ENCODE measurements at places on chromosomes 7 and 10.

DNA sequence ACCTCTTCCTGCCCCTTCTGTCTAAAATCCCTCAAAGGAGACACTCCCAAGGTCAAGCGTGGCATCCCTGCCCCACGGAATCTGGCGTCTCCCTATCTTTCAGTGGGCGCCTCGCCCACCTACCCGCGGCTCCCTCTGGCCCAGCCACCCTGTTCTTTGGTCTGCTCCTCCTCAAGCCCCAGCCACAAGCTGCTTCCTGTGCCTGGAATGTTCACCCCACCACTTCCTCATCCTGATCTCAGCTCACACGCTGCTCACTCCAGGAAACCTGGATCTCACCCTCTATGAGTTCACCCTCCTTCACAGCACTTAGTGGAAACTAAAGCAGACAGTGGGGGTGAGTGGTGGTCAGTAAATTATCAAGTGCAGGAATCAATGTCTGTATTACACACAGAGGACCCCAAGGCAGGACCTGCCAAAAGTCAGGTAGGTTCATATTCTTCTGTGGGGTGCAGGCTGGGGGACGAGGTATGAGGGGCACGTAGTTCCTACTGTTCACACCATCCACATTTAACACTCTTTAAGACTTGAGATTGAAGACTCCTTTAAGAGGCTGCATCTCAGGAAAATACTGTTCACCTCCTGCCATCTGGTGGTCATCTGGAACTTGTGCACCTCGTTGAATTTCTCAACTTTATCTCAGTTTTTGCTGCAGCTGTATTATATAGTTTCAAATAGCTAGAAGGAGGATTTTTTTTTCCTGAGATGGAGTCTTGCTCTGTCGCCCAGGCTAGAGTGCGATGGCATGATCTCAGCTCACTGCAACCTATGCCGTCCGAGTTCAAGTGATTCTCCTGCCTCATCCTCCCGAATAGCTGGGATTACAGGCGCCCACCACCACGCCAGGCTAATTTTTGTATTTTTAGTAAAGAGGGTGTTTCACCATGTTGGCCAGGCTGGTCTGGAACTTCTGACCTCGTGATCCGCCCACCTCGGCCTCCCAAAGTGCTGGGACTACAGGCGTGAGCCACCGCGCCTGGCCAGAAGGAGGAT lies 166.6 kb downstream of the ARHGAP21 start:
- peak; percentile 64 for DNase-seq

GRCh38 chr7:107258737-107259136 lies 89.9 kb downstream of the HBP1 start:
- no peak for DNase-seq

- DNase-seq: no peak
Measured at GRCh38 chr7:129465080-129465479, 30.8 kb downstream of the STRIP2 start.

DNA sequence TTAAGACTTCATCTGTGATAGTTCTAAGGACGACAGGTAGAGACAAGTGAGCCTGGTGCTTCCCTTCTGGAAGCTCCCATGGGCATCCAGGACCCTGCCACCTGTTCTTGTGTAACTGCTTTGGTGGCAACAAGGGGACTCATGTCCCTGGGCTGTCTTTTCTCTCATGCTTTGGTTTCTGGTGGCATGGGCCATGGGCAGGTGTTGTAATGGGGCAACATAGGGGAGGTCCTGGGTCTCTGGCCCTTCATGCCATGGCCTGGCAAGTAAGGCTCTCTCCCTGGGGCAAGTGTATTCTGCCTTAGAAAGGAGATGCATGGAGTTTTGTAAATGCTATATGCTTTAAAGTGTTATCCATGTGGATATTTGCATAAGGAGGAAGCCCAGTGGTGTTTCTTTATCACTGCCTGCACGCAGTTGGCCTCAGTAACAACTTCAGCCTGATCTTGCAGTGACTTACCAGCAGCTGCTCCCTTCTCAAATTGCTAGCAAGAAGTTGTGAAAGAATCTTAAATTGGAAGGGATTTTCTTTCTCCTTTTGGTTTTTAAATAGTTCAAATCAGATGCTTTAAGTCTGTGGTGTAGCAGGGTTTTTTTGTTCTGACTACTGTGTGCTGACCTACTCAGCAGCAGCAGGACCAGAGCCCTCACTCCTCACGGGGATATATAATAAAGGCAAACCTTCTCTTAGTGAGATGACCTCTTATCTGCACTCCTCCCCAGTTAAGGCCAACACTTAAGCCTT lies 39.9 kb downstream of the OGDH start:
- DNase-seq: no peak

GRCh38 chr10:126398924-126399323 lies 10.6 kb upstream of the ADAM12 start:
- no peak for DNase-seq

- no peak for DNase-seq
Measured at GRCh38 chr7:11579141-11579540, 252.9 kb downstream of the THSD7A start.

GRCh38 chr7:12783421-12784095 lies 96.1 kb downstream of the ARL4A start:
- DNase-seq: no peak

Data from muscle of arm (tissue), 14 donors.